ENCODE measurements at places on chromosomes 13 and 19.

GRCh38 chr19:5907241-5907640, 2.6 kb downstream of the VMAC start:
- no peak for DNase-seq

GRCh38 chr13:64758521-64759244, 2471.5 kb downstream of the PCDH9 start:
- DNase-seq, result no peak

DNA sequence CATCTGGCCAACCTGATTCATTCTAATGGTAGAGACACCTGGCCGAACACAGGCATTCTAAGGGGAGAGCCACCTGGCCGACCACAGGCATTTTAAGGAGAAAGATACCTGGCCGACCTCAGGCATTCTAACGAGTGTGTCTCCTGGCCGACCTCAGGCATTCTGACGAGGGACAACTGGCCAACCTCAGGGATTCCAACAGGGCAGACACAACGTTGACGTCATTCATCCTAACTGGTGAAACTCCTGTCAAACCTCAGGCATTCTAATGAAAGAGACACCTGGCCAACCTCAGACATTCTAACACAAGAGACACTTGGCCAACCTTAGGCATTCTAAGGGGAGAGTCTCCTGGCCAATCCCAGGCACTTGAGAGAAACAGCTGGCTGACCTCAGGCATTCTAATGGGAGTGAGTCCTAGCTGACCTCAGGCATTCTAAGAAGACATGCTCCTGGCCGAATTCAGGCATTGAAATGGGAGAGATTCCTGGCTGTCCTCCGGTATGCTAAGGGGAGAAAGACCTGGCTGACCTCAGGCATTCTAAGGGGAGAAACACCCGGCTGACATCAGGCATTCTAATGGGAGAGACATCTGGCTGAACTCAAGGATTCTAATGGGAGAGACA, 1352.5 kb downstream of the UQCRFS1 start:
- DNase-seq, result no peak

DNA sequence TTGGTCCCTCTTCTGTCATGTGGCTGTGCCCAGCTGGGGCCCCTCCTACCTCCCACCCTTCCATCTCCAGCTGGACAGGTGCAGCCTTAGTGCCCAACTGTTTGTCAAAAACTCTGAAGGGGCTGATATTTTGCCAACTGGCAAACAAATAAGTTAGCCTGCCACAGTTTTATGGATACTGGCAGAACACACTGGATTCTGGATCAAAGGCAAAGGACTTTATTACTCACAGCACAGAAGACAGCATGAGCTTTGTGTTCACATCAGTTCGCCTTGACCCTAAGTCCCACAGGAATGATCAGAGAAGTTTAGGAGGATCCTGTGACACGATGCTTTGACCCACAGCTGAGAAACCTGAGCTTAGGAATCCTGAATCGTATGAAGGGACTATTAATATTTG, 16.4 kb downstream of the KLK2 start:
- no peak for DNase-seq

DNA sequence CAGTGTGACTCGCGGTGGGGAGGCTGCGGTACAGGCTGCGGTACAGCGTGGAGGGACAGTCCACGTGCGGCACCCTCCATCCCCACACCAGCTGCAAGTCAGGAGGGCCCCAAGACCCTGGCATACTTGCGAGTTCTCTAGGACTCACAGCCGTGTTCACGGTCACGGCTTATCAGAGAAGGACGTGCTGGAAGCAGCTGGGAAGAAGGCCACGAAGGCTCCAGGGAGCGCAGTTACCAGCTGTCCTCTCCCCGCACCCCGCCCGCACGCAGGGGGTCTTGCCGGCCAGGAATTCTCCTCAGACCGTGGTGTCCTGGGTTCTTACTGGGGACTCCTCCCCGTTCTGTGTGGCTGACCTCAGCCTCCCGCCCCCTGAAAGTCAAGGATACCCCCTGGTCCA, 6.2 kb downstream of the ZNF444 start:
- no peak for DNase-seq

- DNase-seq, result no peak
Measured at GRCh38 chr19:35671818-35672217, 5.5 kb downstream of the UPK1A start.

- DNase-seq, result no peak
Measured at GRCh38 chr19:28010656-28011055, 1202.3 kb downstream of the UQCRFS1 start.

DNA sequence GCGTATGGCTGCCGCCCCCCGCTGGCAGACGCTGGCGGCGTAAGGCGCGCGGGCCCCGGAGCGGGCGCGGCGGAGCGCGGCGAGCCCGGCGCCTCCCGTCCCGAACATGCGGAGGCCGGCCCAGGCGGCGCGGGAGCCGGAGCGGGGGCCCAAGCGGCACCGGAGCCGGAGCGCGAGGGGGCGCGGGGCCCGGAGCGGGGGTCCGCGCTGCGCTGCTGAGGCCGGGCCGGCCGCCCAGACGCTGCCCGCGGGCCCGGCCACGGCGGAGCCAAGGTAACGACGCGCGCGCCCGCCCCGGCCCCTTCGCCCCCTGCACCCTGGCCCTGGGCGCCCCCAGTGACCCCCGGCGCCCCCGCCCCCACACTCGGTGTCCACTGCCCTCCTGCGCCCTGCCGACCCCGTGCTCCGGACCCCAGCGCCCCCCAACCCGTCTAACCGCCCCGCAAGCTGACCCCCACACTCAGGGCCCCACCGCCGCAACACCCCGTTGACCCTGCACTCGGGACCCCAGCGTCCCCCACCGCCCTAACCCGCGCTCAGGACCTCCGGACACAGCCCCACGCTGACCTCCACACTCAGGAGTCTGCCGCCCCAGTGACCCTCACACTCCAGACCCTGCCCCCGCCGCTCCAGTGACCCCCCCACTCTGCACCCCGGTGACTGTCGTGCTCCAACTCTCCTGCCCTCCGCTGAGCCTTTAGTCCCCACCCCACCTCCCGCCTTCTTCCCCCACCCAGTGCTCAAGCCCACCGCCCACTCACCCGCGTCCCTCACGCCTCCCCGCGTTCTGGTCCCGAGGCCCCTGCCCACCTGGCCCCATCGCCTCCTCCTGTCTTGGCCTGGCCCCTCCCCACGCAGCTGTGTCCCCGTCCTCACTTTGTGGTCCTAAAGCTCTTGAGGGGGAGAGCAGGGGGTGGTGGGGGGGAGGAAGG, at the start of gene CSNK1G2:
TSS of gene CSNK1G2 (plus strand) at position 27 of the 932 bp plus-strand sequence. CDS start 28,601 bp downstream, outside the sequence.
- DNase-seq, result no peak

DNA sequence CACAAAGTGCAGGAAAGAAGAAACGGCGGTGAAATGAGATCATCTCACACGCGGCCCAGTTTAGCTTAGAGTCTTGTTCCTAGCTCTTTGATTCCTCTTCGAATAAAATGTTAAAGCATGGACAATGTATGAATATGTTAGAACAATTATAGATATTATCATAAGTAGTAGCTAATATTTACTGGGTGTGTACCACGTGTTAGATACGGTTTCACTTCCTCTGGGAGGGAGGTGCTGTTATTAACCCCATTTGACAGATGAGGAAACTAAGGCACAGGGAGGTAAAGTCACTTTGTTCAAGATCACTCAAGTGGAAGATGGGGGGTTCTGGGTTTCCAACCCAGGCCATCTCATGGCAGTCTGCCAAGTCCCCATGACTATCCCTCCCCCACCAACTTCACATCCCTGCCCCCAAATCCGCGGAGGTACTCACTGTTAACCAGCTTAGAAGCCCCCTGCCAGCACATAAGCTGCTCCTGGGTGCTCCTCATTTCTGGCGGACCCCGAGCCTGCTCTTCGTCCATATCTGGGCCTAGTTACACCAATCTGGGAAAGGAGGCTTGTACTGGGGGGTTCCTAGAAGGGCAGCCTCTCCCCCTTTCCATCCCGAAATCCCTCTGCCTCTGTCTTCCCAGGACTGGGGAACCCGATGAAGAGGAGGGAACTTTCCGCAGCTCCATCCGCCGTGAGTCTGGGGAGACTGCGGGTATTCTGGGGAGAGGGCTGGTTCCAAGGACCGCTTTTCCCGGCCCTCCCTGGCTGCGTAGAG, 1.0 kb upstream of the FXYD7 start:
- no peak for DNase-seq

DNA sequence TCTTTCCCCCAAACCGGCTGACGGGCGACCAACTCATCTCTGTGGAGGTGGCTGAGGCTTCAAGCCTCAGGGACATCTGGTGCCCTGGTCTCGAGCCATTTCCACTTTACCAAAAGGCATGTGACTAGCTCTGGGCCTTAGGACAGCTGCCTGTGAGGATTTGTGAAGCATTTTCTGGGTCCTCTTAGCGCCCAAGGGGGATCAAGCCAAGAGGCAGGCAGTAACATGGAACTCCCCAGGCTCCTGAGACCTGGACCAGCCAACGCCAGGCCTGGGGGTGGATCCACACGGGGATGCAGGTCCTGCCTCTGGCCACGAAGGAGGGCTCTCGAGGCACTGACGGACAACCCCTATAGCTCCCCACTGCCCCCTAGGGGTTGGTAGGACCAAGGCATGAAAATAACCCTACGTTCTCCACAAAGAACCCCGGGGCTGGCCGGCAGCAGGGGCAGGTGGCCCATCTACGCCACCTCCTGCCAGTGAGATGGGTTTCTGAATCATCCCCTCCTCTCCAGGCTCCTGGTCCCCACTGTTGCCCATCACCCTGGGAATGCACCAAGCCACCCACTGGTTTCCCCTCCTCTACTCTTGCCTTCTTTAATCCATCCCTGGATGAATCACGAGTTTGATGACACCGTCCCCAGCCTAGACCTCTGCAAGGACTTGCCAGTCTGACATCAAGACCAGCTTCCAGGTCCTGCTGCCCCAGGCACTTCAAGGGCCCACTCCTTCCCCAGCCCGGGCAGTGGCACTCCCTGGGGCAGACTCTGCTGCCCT, 7.0 kb upstream of the MYDGF start:
- no peak for DNase-seq

DNA sequence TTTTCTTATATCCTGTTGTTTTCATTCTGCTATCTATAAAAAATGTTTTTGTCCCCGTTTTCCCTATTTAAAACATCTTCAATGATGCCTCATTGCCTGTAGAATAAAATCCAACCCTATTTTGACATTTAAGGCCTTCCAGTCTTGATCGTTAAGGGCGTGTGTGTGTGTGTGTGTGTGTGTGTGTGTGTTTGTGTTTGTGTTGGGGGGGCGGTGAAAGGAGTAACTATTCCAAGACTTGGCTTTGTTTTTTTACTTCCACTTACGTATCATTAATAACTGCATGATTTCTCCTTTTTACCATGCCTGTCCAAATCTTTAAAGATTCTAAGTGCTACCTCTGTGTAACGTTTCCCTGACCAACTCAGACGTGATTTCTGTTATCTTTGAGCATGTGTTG, 784 bp downstream of the PIBF1 start:
- DNase-seq, result no peak

DNA sequence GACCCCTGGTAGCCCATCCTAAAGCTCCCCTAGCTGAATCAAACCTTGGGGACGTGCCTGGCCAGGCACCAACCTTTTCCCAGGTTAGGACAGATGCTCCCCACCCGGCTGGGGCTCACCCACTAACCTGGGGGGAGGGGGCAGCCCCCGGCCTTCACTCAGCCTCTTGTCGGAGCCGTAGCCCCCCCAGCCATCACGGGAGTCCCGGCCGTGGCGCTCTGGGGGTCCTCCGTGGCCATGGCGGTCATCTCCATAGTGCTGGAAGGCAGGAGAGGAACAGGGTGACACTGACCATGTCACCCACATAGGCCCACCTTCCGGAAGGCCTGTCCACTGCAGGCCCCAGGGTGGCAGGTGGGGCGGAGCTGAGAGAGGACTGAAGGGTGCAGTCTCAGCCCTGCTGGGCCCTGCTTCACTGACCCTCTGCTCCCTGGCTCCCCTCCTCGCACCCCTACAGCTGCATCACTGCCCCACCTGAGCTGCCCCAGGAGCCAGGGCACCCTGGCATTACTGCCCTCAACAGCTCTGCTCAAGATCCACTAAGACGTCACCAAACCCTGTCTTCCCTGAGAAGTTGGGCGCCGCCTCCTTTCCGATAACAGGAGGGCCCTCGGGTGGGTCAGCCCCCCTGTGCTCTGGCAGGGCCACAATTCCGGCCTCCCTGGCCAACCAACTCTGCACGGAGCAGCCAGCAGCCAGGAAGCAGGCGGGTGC, 22.6 kb upstream of the TINCR start:
- DNase-seq, result no peak

DNA sequence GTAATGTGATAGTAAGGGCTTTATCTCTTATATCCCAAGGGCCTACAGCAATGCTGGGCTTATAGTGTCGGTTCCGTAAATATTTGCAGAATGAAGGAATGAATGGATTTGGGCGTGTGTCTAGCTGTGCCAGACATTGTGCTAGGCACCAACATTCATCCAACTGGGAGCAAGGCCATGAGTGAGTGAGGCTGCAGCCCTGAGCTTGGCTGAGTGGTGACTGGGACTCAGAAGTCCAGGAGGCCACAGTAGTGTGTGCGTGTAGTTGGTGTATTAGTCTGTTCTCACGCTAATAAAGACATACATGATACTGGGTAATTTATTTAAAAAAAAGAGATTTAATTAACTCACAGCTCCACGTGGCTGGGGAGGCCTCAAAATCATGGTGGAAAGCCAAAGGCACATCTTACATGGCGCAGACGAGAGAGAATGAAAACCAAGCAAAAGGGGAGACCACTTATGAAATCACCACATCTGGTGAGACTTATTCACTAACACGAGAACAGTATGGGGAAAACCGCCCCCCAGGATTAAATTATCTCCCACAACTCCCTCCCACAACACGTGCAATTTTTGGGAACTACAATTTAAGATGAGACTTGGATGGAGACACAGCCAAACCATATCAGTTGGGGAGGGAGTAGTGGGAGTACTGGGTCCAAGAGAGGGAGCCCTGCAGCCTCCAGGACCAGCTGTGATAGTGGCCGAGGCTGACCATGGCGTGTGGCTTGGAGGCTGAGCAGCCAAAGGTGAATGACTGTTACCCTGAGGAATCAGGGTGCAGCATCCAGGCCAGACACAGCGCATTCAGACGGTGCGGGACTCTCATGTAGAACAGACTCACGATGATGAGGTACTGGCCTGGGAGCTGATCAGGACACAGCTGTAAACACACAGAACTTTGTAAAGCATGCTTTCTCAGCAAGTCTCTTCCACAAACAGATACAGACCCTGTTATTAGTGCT, 104.6 kb downstream of the TEX26 start:
- no peak for DNase-seq

GRCh38 chr13:27137759-27138158, 33.9 kb downstream of the USP12 start:
- DNase-seq, result no peak

DNA sequence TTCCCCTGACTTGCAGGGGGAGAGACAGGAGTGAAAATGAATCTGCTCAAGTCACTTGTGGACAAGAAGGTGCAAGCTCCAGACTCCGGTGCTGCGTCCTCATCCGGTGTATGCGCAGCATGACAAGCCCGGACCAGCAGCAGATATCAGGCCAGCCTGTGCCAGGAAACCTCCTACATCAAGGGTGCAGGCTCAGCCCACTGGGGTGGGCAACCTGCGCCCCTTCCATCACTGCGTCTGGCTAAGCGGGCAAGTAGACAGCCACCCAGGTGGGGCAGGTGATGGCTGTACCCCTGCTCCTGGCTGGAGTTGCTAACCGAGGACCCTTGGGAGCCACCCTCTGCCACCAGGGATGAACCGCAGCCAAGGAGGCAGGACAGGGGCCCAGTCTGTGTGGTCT, 32.9 kb upstream of the SLC15A1 start:
- no peak for DNase-seq

- DNase-seq, result no peak
Measured at GRCh38 chr19:58128041-58128685, 22.4 kb downstream of the ZNF329 start.

- no peak for DNase-seq
Measured at GRCh38 chr13:31175847-31176532, 14.3 kb upstream of the HSPH1 start.

Measured in memory B cell (primary cell).